ENCODE measurements at places on chromosomes 6 and 20.
A peak's percentile ranks its signal among the peaks of the same experiment; 100 is the strongest.

DNA sequence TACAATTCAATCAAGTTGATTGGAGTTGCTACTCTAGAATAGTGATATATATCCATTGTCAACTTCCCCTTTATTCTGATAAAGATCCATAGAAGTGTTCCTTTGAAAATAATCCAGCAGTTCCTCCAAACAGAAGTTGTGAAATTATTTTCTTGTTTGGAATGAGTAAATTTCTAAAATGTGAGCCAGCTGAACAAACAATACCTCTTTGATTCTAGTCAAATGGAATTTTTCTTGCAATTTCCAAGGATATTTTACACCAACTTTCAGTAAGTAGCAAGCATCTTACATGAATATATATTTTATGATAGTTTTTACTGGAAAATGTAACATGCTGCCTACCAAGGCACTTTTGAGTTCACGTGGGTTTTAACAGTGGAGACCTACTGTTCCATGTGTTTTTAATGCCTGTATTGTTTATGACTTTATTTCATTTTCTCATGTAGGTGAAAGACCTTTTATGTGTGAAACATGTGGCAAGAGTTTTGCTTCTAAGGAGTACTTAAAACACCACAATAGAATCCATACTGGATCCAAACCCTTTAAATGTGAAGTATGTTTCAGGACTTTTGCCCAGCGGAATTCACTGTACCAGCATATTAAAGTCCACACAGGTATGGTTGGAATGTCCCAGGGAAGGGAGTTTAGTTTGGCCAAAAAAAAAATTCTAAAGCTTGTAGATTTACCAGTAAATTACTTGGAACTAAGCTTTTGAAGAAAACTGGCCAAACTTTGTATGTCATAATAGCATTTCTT is 6.5 kb downstream of the GZF1 start:
- DNase-seq = no peak

DNA sequence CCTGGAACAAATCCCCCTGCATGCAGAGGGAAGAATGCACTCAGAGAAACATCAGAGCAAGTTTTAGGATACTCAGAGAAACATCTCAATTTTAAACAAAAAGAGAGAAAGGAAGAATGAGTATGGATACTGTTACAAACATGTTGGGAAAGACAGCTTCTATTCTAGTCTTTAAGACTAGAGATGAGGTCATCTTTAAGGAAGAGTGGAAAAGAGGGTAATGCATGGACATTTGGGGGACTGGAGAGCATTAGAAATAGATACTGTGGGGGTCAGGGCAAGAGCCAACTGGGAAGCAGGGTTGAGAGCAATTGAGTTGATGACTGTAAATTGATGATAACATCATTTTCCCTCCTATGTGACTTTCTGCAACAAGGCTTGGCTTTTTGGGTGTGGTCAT is 431.2 kb downstream of the CDH26 start:
- no peak for DNase-seq

DNA sequence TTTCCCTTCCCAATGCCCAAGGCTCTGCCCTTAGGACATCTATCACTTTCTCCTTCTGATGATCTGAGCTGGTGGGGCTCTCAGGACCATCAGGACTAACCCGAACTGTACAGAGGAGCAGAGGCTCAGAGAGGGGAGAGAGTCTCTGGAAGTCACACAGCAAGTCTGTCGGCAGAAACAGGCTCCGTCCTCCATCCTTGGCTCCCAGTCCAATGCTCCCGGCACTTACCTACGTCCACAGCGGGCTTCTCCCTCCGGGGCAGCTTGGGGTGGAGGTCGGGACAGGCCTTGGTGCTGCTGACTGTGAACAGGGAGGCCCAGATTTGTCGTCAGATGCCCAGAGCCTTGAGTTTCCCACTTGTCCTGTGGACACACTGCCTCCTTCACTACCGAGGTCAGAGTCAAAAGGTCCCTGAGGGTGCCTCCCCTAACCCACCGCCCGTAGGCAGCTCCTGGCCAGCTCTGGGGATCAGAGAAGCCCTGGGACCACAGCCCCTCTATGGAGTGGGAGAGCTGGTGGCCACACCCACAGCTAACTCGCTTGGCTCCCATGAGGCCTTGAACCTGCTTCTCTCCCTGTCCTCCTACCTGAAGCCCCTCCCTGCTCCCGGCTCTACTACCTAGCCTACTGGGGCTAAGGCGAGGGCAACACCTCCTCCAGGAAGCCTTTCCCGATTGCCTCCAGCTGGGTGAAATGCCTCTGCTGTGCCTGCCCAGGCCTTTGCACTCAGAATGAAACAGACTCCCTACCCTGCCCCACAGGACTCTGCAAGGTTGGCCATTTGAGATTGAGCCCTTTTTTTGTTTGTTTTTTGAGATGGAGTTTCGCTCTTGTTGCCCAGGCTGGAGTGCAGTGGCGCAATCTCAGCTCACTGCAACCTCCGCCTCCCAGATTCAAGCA is 22.6 kb downstream of the VSTM2L start:
- DNase-seq = no peak

- DNase-seq = no peak
These were observed 5.7 kb downstream of the EDN3 start for GRCh38 chr20:59305908-59306655.

- DNase-seq = no peak
These were observed 21.9 kb upstream of the GCLC start for GRCh38 chr6:53566755-53567154.

- DNase-seq = peak; percentile 31
These were observed 107.0 kb downstream of the HIVEP1 start for GRCh38 chr6:12119085-12119588.

DNA sequence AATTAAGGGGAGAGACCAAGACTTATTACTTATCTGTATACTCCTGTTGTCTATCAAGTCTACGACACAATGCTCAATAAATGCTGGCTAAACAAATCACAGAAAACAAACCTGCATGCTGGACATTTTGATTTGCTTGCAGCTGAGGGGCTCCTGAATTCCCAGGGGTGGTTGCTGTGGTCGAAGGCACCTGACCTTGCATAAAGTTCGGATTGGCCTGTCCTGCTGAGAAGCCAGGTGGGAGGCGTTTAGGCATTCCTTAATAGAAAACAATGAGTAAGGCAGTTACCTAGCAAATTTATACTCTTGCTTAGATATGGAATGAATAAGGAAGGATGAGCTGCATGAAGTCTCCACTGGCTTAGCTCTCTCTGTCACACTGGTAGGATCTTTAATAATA is 50.5 kb downstream of the TP53INP2 start:
- no peak for DNase-seq

- DNase-seq = no peak
These were observed 24.0 kb upstream of the DDO start for GRCh38 chr6:110439356-110439755.

- no peak for DNase-seq
These were observed 25.4 kb downstream of the FBXO9 start for GRCh38 chr6:53090576-53090975.

- no peak for DNase-seq
These were observed 100.9 kb downstream of the FUT9 start for GRCh38 chr6:96116674-96117073.

- no peak for DNase-seq
These were observed 48.0 kb downstream of the GCLC start for GRCh38 chr6:53496797-53497375.

- DNase-seq = peak; percentile 40
These were observed 39.4 kb downstream of the REPS1 start for GRCh38 chr6:138948546-138949179.

DNA sequence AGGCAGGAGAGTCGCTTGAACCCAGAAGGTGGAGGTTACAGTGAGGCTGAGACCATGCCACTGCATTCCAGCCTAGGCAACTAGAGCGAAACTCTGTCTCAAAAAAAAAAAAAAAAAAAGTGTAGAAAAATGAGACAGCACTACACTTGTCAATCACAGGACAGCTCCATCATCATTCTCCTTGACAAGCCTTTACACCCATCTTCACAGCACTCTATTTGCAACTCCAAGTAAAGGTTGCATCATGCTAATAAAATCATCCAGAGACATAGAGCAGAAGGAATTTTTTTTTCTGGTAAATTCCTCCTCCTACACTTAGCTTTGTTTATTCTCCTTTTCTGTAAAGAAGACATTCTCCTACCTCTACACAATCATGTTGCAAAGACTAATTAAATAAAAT is 791.0 kb upstream of the HS3ST5 start:
- no peak for DNase-seq

DNA sequence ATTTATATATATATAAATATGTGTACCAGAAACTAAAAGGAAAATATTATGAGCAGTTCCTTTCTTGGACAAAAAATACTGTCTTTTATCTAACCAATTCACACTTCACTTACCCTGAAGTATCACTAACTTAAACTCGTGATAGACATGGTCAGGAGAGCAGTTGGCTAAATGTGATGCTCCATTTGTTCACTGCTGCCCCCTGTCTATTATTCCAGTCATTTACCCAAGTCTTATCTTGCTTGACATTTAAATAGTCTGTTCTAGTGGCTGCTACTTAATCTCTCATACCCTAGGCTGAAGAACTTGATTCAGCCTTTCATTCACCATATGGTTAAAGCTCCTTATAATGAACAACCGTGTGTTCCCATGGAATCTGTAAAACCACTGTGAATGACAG is 789.6 kb upstream of the EYS start:
- DNase-seq = no peak

DNA sequence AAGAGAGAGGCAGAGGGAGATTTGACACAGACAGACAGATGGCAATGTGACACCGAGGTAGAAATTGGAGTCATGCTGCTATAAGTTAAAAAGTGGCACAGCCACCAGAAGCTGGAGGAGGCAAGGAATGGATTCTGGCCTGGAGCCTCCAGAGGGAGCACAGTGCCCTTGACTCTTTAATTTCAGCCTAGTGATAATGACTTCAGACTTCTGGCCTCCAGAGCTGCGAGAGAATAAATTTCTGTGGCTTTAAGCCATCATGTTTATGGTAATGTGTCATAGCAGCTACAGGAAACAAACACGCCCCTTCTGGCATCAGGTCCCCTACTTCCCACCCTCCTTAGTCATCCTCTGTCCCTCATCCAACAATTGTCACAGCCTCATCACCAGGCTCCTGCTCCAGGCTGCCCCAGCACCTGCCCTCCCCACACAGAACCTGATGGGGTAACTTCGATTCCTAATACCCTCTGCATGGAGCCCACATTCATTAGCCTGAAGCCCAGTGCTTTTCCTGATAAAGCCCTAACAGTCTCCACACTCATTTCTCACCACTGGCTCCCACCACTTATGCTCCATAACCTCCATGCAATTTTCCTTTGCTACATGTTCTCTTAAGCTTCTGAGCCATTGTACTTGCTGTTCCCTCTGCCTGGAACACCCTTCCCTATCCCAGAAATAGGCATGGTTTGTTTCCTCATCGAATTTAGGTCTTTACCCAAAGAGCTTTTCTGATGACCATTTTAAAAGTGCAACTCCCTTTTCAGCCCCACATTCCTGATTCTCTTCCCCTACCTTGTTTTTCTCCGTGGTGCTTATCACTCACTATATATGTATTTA is 69.7 kb upstream of the TOX2 start:
- DNase-seq = peak; percentile 2

GRCh38 chr20:8117636-8118035 is 14.4 kb upstream of the PLCB1 start:
- DNase-seq = no peak

- DNase-seq = no peak
These were observed 98.1 kb downstream of the HIVEP2 start for GRCh38 chr6:142846883-142847287.

- DNase-seq = peak; percentile 43
These were observed 113.6 kb upstream of the EMILIN3 start for GRCh38 chr20:41480054-41480770.

DNA sequence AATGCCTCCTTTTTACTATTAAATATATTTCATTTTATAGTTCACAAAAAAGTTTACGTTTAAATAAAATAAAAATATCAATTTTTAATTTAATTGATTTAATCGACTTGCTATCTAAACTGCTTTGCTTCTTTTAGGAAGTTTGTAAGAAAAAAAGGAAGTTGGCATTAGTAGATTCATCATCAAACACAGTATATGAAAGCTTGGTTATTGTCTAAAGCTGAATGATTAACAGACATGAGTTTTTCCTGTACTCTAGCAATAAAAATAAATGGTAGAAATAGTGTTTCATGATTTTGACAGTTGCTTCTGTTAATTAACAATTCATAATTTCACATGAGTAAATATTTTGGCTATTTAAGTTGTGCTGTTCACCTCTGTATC is 1285.5 kb upstream of the GJE1 start:
- DNase-seq = no peak

- no peak for DNase-seq
These were observed 53.4 kb downstream of the STK4 start for GRCh38 chr20:45019762-45020123.

DNA sequence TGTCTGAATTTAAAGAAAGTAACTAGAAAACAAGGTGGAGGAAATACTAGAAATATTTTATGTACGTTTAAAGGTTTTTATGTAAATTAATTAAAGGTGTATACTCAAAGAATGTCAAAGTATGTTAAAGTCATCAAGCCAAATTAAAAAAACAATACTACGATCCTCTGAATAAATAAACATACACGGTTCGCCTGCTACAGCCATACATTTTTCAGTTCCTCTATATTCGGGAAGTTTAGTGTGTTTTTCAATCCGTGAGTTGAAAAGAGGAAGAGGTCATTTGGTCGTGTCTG is 626 bp downstream of the STX7 start:
- DNase-seq = no peak

- no peak for DNase-seq
These were observed 106.2 kb downstream of the DTD1 start for GRCh38 chr20:18694071-18694470.

DNA sequence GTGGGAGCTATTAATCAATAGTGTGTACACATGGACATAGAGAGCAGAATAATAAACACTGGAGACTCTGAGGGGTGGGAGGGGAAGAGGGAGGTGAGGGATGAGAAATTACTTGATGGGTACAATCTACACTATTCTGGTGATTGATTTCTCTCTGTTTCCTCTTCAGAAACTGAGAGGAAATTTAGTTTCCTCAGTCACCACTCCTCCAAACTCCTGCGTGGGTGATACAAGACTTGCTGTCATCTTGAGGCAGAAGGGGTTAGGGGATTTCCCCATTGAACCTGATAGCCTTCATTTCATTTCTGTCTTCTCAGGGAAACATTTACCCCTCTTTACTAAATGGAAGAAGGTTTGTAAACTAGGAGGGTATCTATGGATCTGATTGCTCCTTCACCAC is 84.3 kb upstream of the ESR1 start:
- DNase-seq = peak; percentile 59

DNA sequence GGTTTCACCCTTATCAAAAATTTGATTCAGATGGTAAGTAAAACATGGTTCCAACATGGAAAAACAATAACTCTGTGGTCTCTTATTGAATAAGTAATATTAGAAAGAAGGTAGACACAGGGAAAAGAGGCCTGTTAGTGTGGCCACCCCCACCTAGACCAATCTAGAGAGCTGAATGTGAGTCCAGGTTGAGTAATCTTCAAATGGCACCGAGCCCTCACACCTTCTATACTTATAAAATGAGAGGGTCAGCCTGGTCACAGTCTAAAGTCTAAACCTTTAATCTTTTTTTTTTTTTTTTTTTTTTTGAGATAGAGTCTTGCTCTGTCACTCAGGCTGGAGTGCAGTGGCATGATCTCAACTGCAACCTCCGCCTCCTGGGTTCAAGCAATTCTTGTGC is 6.9 kb downstream of the FAM184A start:
- no peak for DNase-seq

GRCh38 chr6:68691120-68691519 is 56.0 kb downstream of the ADGRB3 start:
- no peak for DNase-seq

- no peak for DNase-seq
These were observed 65.1 kb upstream of the NXT1 start for GRCh38 chr20:23285536-23285935.

GRCh38 chr6:37042150-37042549 is 36.7 kb downstream of the FGD2 start:
- no peak for DNase-seq
